ENCODE measurements at places on chromosomes 16 and 17.

DNA sequence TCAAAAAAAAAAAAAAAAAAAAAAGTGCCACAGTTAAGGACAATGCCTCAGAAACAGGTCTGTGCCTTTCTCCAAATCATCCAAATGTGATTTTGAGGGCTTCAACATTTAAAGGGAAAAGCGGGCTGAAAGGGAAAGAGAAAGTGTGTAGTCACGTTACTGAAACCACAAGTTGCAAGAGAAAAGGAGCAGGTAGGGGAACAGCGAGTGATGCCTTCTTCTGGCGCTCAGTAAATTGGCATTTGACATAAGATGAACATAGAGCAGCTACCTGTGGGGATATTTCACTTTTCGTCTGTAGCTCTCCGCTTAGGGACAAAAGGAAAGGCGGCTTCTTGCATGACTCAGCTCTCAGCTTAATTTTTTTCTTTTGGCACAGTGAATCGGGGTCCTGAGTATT is 11.1 kb downstream of the CMTM2 start:
- no peak for DNase-seq

GRCh38 chr17:53033297-53033696 is 789.4 kb upstream of the KIF2B start:
- DNase-seq = no peak

DNA sequence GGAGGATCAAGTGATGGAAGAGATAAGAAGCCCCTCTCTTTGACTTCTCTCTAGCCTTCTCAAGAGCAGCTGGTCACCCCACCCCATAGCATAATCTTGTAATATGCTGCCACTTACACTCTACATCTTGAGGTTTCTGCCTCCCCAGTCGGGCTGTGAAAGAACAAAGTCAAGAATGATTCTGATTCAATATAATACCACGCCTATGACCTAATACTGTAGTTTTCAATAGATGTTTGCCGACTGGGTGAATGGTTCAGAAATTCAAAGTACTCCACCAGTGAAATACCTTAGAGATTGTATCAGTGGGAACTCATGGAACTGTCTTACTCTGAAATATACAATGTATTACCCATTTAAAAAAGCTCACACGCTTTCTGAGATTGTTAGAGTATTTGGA is 93.0 kb upstream of the ZFHX3 start:
- no peak for DNase-seq

DNA sequence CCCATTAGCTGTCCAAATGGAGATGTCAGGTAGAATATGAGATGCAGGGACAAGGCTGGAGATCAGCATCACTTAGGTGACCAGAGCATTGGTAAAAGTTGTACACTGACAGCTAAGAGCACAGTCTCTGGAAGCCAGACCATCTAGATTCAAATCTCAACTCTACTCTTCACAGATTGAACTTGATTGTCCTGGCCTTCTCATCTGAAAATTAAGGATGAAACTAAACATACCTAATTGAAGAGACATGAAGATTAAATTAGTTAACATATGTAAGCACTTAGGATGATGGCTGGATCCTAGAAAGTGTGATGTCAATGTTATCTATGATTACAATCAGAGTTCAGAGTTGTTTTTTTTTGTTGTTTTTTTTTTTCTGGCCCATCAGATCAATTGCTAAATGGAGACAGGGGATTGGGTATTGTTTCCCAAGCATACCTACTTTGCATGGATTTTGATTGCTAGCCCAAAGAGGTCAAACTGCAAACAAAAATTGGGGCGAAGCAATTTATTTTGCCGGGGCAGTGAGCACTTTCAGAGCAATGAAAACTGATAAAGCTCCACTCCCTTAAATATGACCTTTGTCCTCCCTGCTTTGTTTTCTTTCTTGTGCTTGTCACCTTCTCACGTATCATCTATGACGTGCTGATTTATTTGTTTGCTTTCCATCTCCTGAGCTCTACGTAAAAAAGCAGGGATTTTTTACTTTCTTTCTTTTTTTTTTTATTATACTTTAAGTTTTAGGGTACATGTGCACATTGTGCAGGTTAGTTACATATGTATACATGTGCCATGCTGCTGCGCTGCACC is 217.6 kb upstream of the CPHXL start:
- no peak for DNase-seq

DNA sequence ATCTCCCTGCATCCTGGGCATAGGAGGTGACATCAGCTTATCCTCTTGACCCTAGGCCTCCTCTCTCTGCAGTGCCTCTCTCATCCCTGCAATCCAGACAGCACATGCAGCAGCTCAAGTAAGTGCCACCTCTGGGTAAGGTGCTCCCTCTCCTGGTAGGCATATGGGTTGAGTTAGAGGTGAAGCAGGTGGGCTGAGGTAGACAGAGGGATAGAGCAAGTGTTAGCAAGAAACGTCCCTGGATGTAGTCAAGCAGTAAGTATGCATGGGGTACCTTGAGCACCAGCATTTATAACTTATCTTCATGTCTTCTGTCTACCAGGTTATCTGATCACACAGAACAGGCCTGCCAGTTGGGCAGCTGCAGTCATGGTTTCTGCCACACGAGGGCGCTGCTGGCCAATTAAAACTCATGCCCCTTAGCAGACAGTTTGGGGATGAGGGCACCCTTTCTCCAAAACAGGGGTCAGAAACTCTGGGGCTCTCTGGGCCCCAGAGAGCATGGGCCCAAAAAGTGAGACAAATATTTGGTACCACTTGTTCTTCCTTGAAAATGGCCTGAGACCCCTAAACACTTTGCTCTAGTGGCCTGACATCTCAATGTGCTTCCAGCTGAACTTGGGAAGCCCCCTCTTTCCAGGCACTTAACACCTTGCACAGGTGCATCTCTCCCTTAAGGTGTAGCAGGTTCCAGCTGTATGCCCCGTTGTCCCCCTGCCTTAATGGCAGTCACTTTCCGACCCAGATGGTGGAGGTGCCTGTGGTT is 59.8 kb downstream of the NEUROD2 start:
- DNase-seq = peak; percentile 34

DNA sequence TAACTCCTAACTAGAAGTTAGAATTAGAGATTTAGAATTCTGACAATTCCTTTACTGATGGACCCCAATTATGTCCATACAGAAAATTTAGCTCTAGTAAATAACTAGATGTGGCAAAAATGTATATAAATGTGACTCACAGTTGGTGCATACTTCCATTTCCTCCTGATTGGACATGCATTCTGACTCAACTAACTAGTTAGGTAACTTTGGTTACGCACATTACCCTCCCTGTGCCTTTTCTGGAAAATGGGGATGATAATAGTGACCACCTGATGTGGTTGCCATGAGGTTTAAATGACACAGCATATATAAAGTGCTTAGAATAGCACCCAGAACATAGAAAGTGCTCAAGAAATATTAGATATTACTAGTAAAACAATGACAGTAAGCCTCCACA is 550.0 kb upstream of the SALL1 start:
- no peak for DNase-seq

GRCh38 chr17:3968886-3969524 is 4.8 kb upstream of the ATP2A3 start:
- DNase-seq = no peak

- DNase-seq = no peak
These were observed 62.2 kb upstream of the SIAH1 start for GRCh38 chr16:48447428-48447827.

- no peak for DNase-seq
These were observed 11.8 kb downstream of the METTL9 start for GRCh38 chr16:21611198-21611555.

- no peak for DNase-seq
These were observed 303.9 kb downstream of the C16orf95 start for GRCh38 chr16:87012954-87013938.

DNA sequence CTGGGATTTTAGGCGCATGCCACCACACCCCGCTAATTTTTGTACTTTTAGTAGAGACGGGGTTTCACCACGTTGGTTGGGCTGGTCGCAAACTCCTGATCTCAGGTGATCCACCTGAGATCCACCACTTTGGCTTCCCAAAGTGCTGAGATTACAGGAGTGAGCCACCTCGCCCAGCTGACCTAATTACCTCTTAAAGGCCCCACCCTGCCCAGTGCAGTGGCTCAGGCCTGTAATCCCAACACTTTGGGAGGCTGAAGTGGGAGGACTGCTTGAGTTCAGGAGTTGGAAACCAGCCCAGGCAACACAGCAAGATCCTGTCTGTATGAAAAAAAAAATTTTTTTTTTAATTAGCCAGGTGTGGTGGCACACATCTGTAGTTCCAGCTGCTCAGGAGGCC is 2.9 kb upstream of the COASY start:
- no peak for DNase-seq

DNA sequence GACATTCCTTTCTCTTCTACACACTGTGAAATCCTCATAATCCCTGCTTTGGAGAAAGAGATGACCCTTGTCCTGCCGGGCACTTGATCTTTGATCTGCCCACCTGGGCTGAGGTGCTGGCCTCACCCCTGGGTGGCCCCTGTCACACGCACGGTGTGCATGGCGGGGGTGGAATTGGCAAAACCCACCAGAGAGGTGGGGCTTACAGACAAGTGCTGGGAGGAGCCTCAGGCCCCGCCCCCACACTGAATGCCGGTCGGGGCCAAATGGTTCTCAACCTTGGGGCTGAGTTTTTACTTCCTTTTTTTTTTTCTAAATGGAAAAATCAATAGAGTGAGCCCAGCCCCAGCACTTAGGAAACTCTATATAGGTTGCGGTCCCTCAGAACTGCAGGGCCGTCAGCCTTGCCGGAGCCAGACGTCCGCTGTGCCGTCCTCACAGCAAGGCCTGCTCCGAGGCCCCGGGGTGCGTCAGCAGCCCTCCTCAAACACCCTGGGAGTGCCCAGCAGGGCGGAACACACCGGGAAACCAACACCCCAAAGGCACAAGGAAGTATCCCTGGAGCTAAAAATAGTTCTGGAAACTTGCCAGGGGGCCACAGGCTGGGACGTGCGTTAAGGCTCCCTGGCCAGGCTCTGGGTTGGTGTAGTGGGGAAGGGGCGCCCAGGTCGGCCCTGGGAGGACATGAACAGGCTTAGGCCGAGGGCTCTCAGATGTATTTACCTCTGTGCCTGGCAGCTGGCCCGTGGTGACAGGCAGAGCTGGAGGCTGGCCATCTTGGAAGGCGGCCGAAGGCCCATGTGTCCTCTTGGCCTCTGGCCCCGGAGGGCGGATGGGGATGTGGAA is 11.0 kb downstream of the GPRC5C start:
- DNase-seq = no peak

DNA sequence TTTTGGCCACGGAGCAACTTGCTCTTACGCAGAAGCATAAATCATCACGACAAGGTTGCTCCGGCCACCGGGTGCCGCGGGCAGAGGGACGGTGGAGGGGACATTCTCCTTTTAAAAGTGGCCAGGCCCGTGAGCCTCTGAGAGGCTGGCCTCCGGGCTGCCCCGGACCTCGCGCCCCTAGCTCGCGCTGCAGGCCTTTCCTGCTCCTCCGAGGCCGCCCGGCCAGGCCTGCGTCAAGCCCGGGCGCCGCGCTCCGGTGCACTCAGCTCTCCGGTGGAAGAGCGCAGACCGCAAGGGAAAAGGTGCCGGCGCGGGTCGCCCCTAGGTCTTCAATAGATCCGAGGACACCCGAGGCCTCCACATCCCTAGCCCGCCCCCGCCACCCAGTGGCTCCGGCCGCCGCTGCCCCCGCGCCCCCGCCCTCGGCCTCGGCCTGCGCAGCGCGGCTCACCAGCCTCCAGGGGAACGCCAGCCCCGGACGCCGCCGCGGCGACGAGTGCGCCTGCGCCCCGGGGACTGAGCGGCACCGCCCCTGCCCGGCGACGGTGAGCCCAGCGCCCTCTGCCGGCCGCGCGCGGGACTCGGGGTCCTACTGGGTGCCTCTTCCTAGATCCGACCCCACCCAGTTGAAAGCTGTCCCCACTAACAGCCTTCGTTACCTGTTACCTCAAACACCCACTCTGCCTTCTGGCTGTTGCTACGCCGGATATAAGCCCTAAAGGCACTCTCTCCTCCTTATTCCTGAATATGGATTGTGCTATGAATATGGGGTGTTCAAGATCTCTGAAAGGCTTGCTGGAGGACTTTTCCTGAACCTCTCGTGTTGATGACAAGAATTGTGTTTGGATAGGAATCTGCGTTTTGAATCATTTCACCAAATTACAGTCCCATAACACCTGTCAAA is at the start of gene LYRM9:
LYRM9 (minus strand) TSS at position 500 of the 904 bp plus-strand sequence. CDS start 10,671 bp downstream, outside the sequence.
- DNase-seq = no peak

DNA sequence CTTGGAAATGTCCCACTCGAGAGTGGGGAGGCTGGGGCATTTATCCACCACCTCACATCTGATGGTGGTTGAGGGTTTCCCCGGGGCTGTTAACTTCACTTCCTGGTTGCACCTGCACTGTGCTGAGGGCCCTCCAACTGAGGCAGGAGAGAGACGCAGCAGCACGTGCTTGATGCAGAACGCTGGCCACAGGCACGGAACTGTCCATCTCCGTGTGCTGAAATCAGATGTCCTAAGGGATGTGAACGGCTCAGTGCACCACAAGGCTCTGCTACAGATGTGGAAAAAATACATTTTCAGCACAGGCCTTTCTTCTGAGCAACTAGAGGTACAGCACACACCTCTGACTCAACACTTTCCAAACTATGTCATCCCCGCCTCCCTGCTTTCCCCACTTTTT is 114.8 kb upstream of the C16orf82 start:
- no peak for DNase-seq

Data from cerebellar nuclear complex (tissue), 1 donor.